Pericardium fibroblast (primary cell): ENCODE measurements at places on chromosomes 5 and 9. TPM values are rescaled to one million over a fixed set of nuclear protein-coding genes. Genes with fewer than 3 reads are reported as not detected.

NLN gene
- 13.6 and 19.3 TPM in 2 replicates for total RNA-seq

CIZ1 gene
- total RNA-seq: 52.7 and 77.5 TPM in 2 replicates

FOXE1 gene
- not detected in 2 replicates for total RNA-seq

CDC20B gene
- not detected in 2 replicates for total RNA-seq

PCSK5 gene
- 5.7 and 8.9 TPM in 2 replicates for total RNA-seq

SLC1A1 gene
- 3.8 and 9.7 TPM in 2 replicates for total RNA-seq

ADAMTS13 gene
- 3.7 and 4.4 TPM in 2 replicates for total RNA-seq

SPATA31A3 gene
- not detected in 2 replicates for total RNA-seq

IL31RA gene
- total RNA-seq: 0.34 TPM in 1 of 2 replicates, not detected in the other

TCF7 gene
- total RNA-seq: 0.09 and 0.23 TPM in 2 replicates

SMIM33 gene
- total RNA-seq: not detected in 2 replicates

SLC34A3 gene
- not detected in 2 replicates for total RNA-seq

RALGPS1 gene
- total RNA-seq: 0.70 and 3.7 TPM in 2 replicates

PCDHGC3 gene
- 55.5 and 77.5 TPM in 2 replicates for total RNA-seq

PCDHGA4 gene
- total RNA-seq: 2.8 and 3.9 TPM in 2 replicates

PCDHGA2 gene
- total RNA-seq: 2.2 and 3.5 TPM in 2 replicates

KIAA0825 gene
- total RNA-seq: 1.3 and 3.6 TPM in 2 replicates

PAEP gene
- 0.77 and 2.7 TPM in 2 replicates for total RNA-seq

INSYN2B gene
- total RNA-seq: 2.5 and 5.3 TPM in 2 replicates

EPB41L4B gene
- under 0.01 and 0.35 TPM in 2 replicates for total RNA-seq

QRFP gene
- total RNA-seq: not detected in 2 replicates

PCDHB4 gene
- total RNA-seq: 0.35 and 0.94 TPM in 2 replicates
